ENCODE measurements at places on chromosomes 13 and 19. TPM values are rescaled to one million over a fixed set of nuclear protein-coding genes. Genes with fewer than 3 reads are reported as not detected.

SELENOV gene
- not detected for total RNA-seq

ZNF471 gene
- 1.5 TPM for total RNA-seq

FCGBP gene
- total RNA-seq = 0.15 TPM

DENND1C gene
- total RNA-seq = not detected

LILRA1 gene
- total RNA-seq = not detected

LILRA5 gene
- total RNA-seq = not detected

CERS4 gene
- total RNA-seq = 2.1 TPM

DIAPH3 gene
- 17.2 TPM for total RNA-seq

NRTN gene
- 0.67 TPM for total RNA-seq

ELSPBP1 gene
- 24.4 TPM for total RNA-seq

FGF21 gene
- total RNA-seq = not detected

ZNF135 gene
- 1.8 TPM for total RNA-seq
